ENCODE measurements at places on chromosomes 4 and X. TPM values are rescaled to one million over a fixed set of nuclear protein-coding genes. Genes with fewer than 3 reads are reported as not detected.

- peaks cover 17% of the 10 kb centered on the region for H3K27me3 ChIP-seq
- DNase-seq = peak; percentile 60
- peaks cover 26% of the 10 kb centered on the region for H3K36me3 ChIP-seq
- H3K4me3 ChIP-seq = peak within 1 kb of the TSS; percentile 93
These were observed at the start of gene MSL3 for GRCh38 chrX:11757719-11758399. MSL3 (plus strand) TSS chrX:11758237; CDS start chrX:11758264, 27 bp downstream.

Gene TMPRSS11A
- total RNA-seq = not detected

Gene PPP2R3B
- 50.1 TPM for total RNA-seq

GRCh38 chrX:148269513-148269912, 230.9 kb upstream of the AFF2 start:
- H3K27ac ChIP-seq = no peak overlapping the region
- no peak for DNase-seq
- H3K27me3 ChIP-seq = peaks cover 4% of the 10 kb centered on the region
- peaks cover 12% of the 10 kb centered on the region for H3K4me1 ChIP-seq
- H3K36me3 ChIP-seq = no peaks in the 10 kb centered on the region

- no peaks in the 10 kb centered on the region for H3K4me1 ChIP-seq
- H3K36me3 ChIP-seq = no peaks in the 10 kb centered on the region
- no peak overlapping the region for H3K27ac ChIP-seq
- peaks cover 26% of the 10 kb centered on the region for H3K27me3 ChIP-seq
- H3K4me3 ChIP-seq = no peak overlapping the region
These were observed 152.4 kb upstream of the NOCT start for GRCh38 chr4:138863160-138863559.

Gene ANK2
- 7.1 TPM for total RNA-seq

DNA sequence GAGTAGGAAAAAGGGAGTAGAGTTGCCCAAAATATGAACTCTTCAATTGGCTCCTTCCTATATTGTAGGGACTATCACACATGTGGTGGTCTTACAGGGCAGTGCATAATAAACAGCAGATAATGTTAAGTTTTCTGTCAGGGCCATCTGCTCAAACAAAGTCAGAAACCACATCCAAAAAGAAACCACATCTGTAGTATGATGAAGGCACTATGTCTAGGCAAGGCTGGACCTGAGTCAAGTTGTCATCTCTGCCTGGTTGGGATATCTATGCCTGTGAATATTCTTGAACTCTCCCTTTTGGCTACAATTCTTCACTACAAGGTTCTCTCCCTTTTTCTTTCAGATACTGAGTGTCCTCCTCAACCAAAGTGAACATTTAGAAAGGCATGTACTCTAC, 109.4 kb upstream of the C1GALT1C1 start:
- DNase-seq = no peak
- peak overlapping the region; percentile 33 for H3K27ac ChIP-seq
- H3K27me3 ChIP-seq = peaks cover 14% of the 10 kb centered on the region
- no peaks in the 10 kb centered on the region for H3K36me3 ChIP-seq
- H3K4me1 ChIP-seq = peaks cover 26% of the 10 kb centered on the region

Data from activated T-cell treated with anti-CD3 and anti-CD28 coated beads, Interleukin-2, amount 50 U/mL, for 72 hours (primary cell).